Omental fat pad (tissue), 4 donors: ENCODE measurements at places on chromosomes 3 and 15. TPM values are rescaled to one million over a fixed set of nuclear protein-coding genes. Genes with fewer than 3 reads are reported as not detected.

INKA1 gene
- 3.9 TPM for total RNA-seq

TERC gene
- 54.1 TPM for total RNA-seq

DPPA4 gene
- total RNA-seq = 0.36 TPM

PPM1L gene
- 21.9 TPM for total RNA-seq

KY gene
- 0.09 TPM for total RNA-seq

- DNase-seq = no peak
Observed at GRCh38 chr3:45819543-45819942, 22.4 kb downstream of the LZTFL1 start.

DNA sequence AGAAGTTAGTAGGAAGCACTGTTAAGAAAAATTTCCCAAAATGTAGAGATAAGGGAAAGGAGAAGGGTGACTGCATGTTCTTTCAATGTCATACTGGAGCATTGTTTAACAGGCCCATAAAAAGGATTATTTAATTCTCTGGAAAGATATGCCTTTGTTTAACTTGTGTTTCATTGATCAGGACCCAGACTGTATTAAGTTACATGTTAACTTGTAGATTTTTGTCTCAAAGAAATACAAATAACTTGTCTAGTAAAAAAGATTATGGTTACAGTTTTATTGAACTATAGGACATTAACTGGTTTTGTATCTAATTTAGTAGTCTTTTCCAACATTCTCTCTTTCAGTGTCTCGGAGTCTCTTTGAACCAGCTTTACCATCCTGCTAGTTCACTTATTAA is 49.7 kb upstream of the LMOD3 start:
- no peak for DNase-seq

DNA sequence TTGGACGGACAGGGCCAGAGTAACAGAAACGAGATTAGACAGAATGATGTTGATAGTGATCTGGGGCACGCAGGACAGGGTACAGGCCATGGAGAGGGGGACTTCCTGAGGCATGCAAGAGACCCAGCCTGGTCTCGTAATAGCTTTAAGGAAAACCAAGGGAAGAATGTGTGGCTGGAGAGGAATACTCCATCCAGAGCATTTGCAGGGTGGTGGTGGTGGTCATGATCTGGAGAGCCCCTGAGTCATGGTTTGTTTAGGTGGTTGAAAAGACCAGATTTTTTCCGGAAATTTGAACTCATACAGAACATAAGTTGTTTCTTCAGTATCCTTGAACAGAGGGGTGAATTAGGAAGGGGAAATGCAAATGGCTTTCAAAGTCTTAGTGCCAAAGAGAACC is 138.5 kb downstream of the DUT start:
- no peak for DNase-seq

DNA sequence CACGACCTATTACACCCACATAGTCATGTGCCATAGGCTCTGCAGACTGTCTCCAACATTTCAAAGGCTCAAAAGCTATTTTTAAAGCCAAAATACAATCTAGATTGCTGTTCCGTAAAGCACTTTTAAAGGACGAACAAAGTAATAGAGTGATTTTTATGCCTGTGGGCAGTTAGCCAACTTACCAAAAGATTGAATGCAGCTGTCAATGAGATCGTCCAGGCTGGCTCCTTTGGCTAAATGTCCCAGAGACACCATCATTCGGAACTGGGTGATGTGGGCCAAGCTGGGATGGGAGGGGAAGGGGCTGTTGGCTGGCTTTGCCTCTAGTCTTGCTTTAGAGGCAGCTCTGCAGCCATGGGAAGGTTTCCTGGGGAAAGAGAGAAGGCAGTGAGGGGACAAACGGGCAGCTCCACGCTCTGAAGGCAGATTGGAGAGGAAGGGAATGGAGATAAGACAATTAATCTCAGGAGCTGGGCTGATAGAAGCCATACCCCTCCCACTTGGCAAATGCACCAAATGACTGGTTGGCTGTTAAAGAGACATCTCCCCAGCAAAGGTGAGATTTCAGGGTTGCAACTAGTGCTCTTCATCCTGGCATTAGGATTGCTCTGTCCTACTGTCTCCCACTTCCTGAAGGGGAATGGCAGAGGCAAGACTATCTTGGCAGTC is 4.8 kb downstream of the RASGRP1 start:
- no peak for DNase-seq

DNA sequence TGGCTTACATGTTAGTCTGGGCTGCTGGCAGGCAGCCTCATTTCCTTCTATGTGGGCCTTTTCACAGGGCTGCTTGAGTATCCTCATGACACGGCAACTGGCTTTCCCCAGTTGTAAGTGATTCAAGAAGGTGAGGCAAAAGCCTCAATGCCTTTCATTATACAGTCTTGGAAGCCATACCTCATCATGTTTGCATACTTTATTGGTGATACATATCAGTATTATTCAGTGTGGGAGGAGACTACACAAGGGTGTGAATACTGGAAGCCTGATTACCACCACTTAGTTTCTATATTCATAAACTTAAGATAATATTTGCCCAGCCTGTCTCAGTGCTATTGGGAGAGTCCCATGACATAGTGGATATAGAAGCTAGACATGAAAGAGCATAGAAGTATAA is 346.8 kb downstream of the SOX2 start:
- DNase-seq = no peak

DNA sequence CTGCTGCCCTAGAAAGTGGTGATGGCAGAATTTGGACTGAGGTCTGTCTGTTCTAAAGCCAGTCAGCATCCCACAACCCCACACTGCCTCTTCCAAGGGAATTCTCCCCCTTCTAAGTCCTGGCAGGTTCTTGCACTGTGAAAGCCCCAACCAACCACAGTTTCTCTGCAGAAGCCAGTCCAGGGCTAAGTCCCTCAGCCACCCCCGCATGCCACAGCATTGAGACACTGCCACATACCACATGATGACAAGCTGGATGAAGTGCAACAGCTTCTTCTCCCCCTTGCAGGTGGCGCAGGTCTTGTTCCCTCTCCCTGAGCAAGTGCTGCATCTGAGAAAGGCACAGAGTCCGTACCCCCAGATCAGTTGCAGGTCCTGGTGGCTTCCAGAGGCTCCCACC is 18.6 kb downstream of the SSUH2 start:
- no peak for DNase-seq

DNA sequence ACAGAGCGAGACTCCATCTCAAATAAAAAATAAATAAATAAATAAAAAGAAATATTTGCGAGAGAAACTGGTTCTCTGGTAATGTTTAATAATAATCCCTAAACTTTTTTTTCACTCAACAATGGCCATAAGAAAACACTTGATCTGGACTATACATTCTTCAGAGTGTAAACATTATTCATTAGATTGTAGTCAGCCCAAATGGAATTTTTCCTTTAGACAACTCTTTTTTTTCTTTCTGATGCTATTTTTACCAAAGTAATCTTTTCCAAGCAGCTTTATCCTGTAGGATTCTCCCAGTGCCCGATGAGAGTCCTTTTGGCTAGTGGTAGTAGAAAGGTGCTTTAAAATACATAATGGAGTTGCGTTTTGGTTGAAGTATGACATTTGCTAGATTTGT is 90.4 kb downstream of the NEDD4 start:
- no peak for DNase-seq

- no peak for DNase-seq
Observed at GRCh38 chr3:173893066-173893465, 495.5 kb downstream of the NLGN1 start.

DNA sequence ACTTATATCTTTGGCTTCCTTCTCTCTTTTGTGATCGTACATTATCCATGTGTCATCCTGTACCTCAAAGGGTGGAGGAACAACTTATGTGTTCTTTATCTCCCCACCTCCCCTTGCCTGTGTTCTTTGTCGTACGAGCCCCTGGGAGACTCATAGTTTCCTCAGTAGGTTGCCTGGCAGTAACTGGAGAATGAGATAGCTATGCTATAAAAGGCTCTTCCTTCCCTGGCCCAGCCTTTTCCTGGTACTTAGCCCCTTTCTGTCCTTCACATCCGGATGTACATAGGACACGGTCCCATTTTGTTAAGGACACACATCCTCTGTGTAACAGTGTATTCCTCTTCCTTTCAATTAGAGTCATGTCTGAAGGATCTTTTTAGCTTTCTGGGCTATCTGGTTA is 32.1 kb downstream of the PLCL2 start:
- no peak for DNase-seq

GRCh38 chr3:4447295-4447999 is 19.6 kb downstream of the SUMF1 start:
- DNase-seq = no peak

GRCh38 chr3:82080261-82080660 is 318.8 kb upstream of the GBE1 start:
- DNase-seq = no peak

GRCh38 chr15:46222826-46223225 is 588.0 kb downstream of the SQOR start:
- DNase-seq = no peak

- no peak for DNase-seq
Observed at GRCh38 chr3:128950223-128950938, 43.5 kb downstream of the CFAP92 start.

DNA sequence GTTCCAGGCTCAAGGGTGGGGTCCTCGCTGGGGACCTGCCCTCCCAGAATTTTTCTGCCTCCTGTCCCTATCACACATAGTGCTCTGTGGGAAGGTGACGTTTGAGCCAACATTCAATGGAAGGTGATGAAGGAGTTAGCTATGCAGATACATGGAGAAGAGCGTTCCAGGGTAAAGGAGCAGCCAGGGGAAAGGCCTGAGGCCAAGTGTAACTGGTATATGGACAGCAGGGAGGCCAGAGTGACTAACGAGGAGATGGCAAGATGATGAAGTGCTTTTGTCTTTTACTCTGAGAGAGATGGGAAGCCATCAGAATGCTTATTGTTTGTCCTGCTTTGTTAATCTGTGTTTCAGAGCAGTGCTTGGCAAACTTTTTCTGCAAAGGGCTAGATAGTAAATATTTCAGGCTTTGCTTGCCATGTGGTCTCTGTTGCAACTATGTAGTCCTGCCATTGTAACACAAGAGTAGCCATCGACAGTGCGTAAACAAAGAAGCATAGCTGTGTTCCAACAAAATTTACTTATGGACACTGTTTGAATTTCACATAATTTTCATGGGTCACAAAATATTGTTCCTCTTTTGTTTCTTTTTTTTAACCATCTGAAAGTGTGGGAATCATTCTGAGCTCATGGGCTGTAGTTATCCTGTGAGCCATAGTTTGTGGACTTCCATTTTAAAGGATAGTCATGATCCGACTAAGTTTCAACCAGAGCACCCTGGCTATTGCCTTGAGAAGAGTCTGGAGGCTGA is 25.8 kb upstream of the PIAS1 start:
- no peak for DNase-seq

- no peak for DNase-seq
Observed at GRCh38 chr3:58572634-58573230, 4.5 kb downstream of the FAM107A start.

- no peak for DNase-seq
Observed at GRCh38 chr15:26439681-26440080, 333.2 kb downstream of the GABRB3 start.

- DNase-seq = no peak
Observed at GRCh38 chr3:36591959-36592358, 172.4 kb downstream of the DCLK3 start.

DNA sequence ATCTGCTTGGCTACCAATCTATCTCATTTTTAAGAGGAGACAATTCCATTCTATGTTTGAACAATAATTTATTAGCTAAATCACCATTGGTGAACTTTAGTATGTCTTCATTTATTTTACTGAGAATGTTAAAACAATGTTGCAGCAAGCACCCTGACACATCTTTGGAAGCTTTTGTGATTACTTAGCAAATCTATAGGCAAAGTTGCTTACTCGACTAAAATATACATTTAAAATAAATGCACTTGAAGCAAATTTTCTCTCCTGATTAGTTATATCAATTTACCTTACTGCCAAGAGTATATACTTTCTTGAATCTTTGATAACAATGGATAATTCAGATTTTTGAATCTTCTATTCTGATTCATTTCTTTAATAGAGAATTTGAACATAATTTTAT is 29.8 kb upstream of the PLSCR1 start:
- no peak for DNase-seq

DNA sequence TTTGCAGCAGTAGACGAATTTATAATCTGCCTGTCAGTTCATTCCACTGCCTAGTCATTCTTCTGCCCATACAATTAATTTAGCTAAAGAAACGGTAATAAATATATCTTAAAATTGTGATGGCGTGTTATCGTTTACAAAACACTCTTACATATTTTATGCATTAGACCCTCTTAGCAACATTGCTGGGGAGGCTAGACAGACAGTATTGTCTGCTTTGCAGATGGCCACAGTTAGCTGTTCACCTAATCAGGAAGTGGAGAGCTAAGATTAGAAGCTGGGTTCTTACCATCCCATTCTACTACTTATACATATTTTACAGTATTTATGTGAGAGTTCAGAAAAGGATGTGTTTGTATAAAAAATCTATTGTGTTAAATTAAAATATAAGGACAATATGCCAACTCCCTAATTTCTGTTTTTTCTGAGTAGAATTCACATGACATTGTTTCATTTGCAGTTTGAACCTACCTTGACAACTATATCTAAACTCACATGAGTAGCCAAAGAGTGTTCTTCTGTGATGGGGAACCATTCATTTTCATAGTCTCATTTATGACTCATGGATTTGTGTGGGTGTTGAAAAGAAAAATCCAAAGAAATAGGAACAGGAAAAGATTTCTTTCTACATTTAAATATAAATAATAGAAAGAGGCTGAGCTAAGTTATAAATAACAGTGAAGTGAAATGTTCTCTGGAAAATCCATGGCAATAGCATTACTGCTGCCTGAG is 41.7 kb upstream of the C3orf80 start:
- no peak for DNase-seq

DNA sequence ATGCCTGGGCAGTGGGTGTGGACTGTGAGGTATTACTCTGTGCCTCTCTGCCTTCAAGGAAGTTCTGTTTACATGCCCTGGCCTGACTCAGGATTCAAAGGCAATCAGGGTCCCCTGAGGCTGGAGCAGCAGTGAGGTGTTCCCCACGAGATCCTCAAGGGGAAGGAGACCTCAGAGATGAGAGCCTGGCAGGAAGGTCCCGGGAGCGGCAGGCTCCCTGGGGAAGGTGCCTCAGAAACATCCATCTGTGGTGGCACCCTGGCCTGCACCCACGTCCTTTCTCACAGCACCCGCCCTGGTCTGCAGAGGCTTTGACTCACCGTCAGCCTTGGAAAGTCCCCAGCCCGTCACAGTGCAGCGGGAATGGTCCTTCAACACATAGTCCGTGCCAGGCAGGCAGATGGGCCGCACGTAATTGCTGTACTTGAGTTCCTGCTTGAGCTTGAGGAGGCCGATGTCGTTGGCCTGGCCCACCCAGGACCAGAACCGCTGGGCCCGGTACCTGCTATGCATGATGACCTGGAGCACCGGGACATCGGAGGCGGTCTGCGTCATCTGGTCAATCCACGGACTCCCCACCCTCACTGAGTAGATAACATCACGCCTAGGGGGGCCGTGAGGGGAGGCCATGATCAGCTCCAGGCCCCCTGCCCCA is 3.6 kb downstream of the PRSS50 start:
- no peak for DNase-seq

DNA sequence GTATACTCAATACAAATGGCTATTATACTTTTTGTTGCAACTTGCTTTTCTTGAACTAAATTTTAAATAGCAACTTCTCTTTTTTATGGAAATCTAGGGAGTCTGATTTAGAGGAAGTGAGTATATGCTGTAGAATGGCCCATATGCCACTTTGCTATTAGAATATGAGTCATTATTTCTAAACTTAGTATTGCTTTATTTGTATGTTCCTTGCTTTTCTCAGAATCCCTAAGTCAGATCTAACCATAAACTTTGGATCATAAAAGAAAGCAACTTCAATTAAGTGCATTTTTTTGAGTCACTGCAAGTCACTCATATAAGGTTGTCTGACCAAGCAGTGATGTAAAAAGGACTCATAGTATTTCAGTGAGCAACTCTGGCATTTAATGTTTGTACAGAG is 17.5 kb upstream of the SPTSSB start:
- DNase-seq = no peak

- no peak for DNase-seq
Observed at GRCh38 chr15:71730277-71731144, 79.8 kb upstream of the NR2E3 start.
